Suppressor macrophage (primary cell): ENCODE measurements at places on chromosomes 5 and 9.

- no peak for DNase-seq
Observed at GRCh38 chr5:171755354-171755821, 30.2 kb upstream of the SMIM23 start.

- DNase-seq: peak; percentile 72
Observed at GRCh38 chr9:107755246-107755645, 265.7 kb upstream of the KLF4 start.

- no peak for DNase-seq
Observed at GRCh38 chr5:181151146-181151545, 3.8 kb downstream of the OR2V2 start.

- no peak for DNase-seq
Observed at GRCh38 chr5:40678460-40679147, 1.1 kb upstream of the PTGER4 start.

DNA sequence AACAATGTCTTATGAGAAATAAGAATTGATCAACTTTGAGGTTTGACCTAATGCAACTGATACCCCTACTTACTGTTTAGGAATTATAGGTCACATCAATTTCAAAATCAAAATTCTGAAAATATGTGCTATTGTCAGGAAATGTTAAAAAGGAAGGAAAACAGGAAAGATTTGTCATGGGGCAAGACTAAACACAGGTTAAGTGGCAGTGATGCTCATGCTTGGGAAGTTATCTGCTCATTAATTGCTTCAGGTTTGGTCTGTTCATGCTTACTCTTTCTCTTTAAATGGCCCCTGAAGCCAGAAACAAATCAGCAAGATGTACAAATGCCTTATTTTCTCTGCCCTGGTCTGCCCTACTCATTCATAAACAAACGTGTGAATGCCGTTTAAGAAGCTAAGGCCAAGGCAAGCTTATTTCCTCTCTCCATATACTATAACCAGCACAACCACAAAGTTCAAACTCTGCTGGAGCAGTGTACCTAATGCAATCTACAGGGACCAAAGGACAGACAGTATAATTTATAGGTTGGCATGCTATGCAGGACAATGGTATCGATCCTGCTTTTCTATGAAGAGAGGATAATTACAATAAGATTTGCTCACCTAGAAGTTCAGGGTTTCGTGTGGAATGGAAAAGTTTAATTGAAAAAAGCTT is 177.2 kb downstream of the GNAQ start:
- DNase-seq: no peak
